Esophagus squamous epithelium (tissue), 5 donors: ENCODE measurements at places on chromosomes 12 and 14.

DNA sequence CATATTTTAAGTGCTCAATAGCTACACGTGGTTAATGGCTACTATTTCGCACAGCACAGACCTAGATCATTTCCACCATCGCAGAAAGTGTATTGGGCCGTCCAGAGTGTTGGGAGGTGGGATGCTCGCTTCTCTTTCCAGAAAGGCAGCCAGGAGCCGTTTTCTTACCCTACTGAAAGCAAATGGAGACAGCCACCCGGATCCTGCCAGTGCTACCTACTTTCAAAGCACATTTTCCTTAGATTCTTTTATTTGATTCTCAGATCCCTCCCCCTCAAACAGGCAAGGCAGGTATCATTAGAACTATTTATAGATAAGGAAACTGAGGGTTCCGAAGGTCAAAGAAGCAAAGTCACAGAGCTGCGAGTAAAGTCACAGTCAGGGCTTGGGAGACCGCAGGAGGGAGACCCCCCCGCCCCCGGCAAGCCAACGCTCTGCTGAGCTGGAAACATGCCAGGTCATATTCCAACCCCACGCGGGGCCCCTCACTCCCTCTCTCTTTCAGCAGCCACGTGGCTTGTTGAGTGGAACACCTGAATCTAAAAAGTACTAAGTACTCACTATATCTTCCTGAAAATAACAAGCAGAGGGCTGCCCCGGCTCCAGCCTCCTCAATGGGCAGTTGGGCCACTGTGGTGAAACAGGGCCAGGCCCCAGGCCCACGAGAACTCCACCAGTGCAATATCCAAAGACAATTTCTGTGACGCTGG, 36.2 kb downstream of the PRIMA1 start:
- H3K36me3 ChIP-seq: no peaks in the 10 kb centered on the region
- DNase-seq: no peak
- H3K27me3 ChIP-seq: no peaks in the 10 kb centered on the region
- no peak overlapping the region for H3K4me3 ChIP-seq

GRCh38 chr14:34983148-34983760, 462 bp downstream of the SRP54 start:
- H3K4me1 ChIP-seq: peaks cover 64% of the 10 kb centered on the region
- peak overlapping the region; percentile 93 for H3K27ac ChIP-seq
- DNase-seq: no peak
- H3K36me3 ChIP-seq: no peaks in the 10 kb centered on the region

- DNase-seq: no peak
- no peak overlapping the region for H3K27ac ChIP-seq
- no peaks in the 10 kb centered on the region for H3K36me3 ChIP-seq
- H3K4me3 ChIP-seq: no peak overlapping the region
Observed at GRCh38 chr14:81819344-81819743, 285.7 kb upstream of the SEL1L start.

DNA sequence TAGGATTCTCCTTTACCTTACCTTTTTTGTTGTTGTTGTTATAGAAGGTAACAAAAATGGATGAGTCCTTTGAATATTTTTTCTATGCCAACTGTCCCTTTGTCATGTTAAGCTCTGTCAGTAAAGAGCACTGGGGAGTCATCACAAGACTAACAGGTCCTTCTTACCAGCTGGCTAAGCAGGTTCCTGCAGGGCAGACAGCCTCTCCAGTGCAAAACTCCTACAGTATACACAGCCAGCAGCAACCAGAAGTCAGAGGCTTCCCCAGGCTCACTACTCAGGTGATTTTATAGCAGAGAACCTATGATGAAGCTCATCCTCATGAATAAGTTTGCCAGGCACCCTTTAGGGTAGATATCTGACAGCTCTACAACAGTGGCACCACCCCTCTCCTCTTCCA, 271.1 kb downstream of the RERGL start:
- no peaks in the 10 kb centered on the region for H3K27me3 ChIP-seq
- DNase-seq: no peak
- H3K4me3 ChIP-seq: no peak overlapping the region
- H3K27ac ChIP-seq: no peak overlapping the region
- H3K36me3 ChIP-seq: no peaks in the 10 kb centered on the region

- no peaks in the 10 kb centered on the region for H3K27me3 ChIP-seq
- H3K27ac ChIP-seq: no peak overlapping the region
- DNase-seq: no peak
- no peak overlapping the region for H3K4me3 ChIP-seq
- no peaks in the 10 kb centered on the region for H3K4me1 ChIP-seq
Observed at GRCh38 chr12:23399402-23399933, 550.0 kb downstream of the SOX5 start.
